ENCODE measurements at places on chromosomes 5 and 9.

- no peak for DNase-seq
Measured at GRCh38 chr9:137077010-137077747, at the start of gene UAP1L1. TSS of gene UAP1L1 (plus strand) at chr9:137077517. CDS start at chr9:137077533, 16 bp downstream.

GRCh38 chr5:77499441-77499840 lies 7.3 kb upstream of the WDR41 start:
- DNase-seq = no peak

DNA sequence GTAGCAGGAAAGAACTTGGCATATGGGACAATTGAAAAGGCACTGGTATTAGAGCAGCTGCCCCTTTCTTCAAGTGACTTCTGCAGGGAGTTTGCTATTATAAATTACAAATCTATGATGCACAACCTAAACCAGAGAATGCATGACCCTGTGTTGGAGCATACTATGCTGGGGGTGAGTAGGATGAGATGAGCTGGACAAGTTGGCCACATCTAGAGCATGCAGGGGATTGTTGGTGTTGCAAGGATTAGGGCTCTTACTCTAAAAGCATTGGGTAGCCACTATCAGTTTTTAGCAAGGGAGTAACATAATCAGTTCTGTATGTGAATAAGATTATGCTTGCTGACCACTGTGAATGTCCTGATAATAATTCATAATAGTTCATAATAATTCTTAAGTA lies 186.7 kb downstream of the KIAA0825 start:
- DNase-seq = no peak

DNA sequence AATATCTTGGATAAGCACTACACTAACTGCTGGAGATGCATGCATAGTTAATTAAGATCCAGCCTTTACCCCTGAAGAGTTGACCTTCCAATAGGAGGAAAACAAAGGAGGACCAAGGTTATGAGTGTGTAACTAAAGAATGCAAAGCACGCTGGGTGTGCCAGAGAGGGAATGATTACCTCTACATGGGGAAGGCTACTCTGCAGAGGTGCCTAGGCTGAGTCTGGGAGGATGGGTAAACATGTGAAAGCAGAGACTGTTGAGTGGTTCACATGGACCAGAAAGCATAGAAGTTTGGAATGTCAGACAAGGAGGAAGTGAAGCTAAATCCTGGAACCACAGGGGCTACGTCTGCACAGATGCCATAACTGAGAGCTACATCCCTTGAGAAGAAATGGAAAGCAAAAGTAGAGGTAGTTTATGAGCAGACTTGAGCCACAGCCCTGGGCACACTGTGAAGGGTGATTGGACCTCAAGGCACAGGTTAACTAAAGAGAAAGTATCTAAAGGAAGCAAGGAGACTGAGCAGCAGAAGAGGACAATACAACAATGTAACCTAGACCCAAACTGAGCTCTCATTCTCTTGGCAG lies 176.2 kb downstream of the DENND1A start:
- DNase-seq = no peak

DNA sequence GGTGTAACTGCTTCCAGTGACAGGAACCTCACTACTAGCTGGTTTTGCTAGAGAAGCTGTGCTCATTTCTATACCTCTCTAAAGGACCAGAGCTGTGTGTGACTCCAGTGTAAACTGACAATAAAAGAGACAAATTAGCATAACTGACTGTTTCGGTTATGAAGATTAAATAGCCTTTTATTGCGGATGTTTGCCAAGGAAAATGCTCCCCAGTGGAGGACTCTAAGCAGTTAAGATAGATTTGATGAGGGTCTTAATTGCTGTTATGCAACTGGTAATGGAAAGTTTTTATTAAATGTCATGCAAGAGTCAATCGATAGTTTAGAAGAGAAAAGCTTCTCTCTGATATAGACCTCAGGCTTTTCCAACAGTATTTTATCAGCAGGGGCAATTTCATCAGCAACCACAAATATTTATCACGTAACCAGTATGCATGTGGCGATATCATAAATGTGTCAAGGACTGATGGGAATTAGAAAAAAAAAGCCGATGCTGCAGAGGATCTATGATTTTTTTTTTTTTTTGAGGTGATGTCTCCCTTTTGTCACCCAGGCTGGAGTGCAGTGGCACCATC lies 275.2 kb upstream of the DMAC1 start:
- DNase-seq = no peak
